IMR-90 (cell line): ENCODE measurements at places on chromosomes 4 and X. TPM values are rescaled to one million over a fixed set of nuclear protein-coding genes. Genes with fewer than 3 reads are reported as not detected.

Gene KDR
- total RNA-seq = not detected in 2 replicates

Gene GAGE12H
- not detected in 2 replicates for total RNA-seq

Gene FHIP1A
- total RNA-seq = under 0.01 and 0.18 TPM in 2 replicates

Gene MAGEE1
- total RNA-seq = 0.54 and 0.56 TPM in 2 replicates

Gene KDM5C
- total RNA-seq = 65.8 and 84.6 TPM in 2 replicates

Gene CDKN2AIP
- total RNA-seq = 16.4 and 16.8 TPM in 2 replicates

Gene EXOC1L
- total RNA-seq = not detected in 2 replicates

Gene FMR1NB
- not detected in 2 replicates for total RNA-seq
